Naive thymus-derived CD8-positive, alpha-beta T cell (primary cell): ENCODE measurements at places on chromosomes 4 and X. TPM values are rescaled to one million over a fixed set of nuclear protein-coding genes. Genes with fewer than 3 reads are reported as not detected.

Gene SOWAHD
- total RNA-seq: 2.0 TPM

Gene MAML3
- total RNA-seq: 4.9 TPM

Gene TLR6
- total RNA-seq: 4.0 TPM

Gene NXF2B
- not detected for total RNA-seq

- H3K36me3 ChIP-seq: no peaks in the 10 kb centered on the region
- H3K4me1 ChIP-seq: no peaks in the 10 kb centered on the region
- no peak overlapping the region for H3K27ac ChIP-seq
- DNase-seq: no peak
Observed at GRCh38 chrX:27598312-27598711, 8.2 kb downstream of the DCAF8L2 start.

DNA sequence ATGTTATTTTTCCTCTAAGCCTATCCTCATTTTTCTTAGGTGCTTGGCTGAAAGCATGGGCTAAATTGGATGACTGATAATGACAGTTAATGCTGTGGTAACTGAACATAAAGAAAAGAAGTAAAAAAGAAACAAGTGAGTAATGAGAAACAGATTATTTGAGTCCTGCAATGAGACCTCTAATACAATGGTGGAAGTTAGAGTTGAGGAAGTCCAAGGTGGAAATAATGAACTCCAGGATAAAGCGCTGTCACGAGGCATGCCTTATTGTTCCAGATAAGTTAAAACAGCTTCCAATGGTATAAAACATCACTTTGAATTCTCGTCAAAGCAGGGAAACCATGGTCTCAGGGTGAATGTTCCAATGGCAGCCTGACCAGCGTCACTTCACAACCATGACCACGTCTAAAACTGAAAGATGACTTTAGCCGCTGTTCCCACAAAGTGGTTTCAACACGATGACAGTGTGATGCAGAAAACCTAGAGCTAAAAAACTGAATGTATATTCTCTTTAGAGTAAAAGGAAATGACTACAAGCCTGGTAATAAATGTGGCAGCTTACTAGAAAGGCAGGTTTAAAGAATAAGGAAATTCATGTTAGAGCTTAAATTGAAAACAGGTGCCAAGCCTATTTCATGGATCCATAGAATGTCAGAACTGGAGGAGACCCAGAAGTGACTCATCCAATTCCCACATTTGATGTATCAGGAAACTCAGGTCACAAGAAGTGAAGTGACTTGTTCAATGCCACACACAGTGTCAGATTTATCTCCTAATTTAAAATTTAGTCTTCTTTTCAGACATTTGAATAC, 202.6 kb upstream of the GYPA start:
- no peak for DNase-seq
- no peaks in the 10 kb centered on the region for H3K4me1 ChIP-seq
- no peak overlapping the region for H3K27ac ChIP-seq
- H3K27me3 ChIP-seq: no peaks in the 10 kb centered on the region

DNA sequence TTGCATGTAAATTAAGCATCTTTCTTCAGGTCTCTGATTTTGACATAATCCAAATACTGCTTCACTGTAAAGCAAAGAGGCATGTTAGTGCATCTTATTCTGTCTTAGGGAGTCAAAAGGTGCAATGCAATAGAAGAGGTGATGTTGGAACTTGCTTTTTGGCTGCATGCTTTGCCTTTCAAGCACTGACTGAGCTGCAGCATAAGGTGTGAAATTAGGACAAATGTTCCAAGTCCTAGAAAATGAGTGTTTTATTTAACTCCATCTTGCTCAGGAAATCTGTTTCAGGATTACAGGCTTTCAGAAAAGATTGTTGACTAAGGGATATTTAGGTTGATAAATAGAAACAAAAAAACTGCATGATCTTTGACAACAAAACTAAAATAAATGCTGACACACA, 30.8 kb downstream of the NAA11 start:
- H3K36me3 ChIP-seq: no peaks in the 10 kb centered on the region
- DNase-seq: no peak
- H3K27ac ChIP-seq: no peak overlapping the region
- H3K27me3 ChIP-seq: no peaks in the 10 kb centered on the region
- no peaks in the 10 kb centered on the region for H3K4me1 ChIP-seq
- no peak overlapping the region for H3K4me3 ChIP-seq

DNA sequence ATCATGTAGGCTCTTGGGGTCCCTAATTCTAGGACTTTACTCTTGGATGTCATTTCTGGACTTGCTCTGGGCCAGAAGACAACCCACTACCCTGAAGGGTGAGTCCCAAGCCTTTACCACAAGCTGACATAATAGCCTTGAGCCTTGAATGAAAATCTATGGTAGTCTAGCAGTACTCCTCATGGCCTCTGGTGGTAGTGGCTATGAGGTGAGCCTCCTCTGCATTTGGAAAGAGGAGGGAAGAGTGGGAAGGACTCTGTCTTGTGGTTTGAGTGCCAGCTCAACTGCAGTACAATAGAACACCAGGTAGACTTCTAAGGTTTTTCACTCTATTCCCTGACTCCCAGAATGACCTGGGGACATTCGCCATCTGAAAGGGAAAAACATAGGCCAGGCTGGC, 96.5 kb downstream of the DCAF12L1 start:
- H3K4me3 ChIP-seq: no peak overlapping the region
- H3K4me1 ChIP-seq: no peaks in the 10 kb centered on the region
- H3K36me3 ChIP-seq: no peaks in the 10 kb centered on the region
- H3K27me3 ChIP-seq: no peaks in the 10 kb centered on the region
- no peak for DNase-seq

DNA sequence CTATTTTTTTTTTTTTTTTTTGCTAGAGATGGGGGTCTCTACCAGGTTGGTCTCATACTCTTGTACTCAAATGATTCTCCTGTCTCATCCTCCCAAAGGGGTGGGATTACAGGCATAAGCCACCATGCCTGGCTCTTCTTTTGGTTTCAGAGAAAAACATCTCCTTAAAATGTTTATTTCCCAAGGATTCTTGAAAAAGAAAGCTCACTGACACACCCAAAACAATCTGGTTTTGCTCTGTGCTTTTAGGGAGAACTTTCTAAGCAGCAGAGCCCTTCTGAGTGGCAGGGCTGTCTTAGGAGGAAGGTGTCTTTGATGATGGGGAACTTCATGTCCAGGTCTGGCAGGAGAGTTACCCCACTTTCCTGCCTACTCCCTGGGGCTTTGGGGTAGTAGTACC, 1.2 kb downstream of the SOD3 start:
- no peak overlapping the region for H3K4me3 ChIP-seq
- no peak for DNase-seq
- H3K27me3 ChIP-seq: peaks cover 37% of the 10 kb centered on the region
- H3K27ac ChIP-seq: no peak overlapping the region

- DNase-seq: no peak
- H3K27me3 ChIP-seq: peaks cover 9% of the 10 kb centered on the region
- H3K36me3 ChIP-seq: no peaks in the 10 kb centered on the region
- no peak within 1 kb of the TSS for H3K27ac ChIP-seq
- H3K4me1 ChIP-seq: no peaks in the 10 kb centered on the region
- H3K4me3 ChIP-seq: no peak within 1 kb of the TSS
Observed at GRCh38 chrX:80014141-80014940, at the start of gene TBX22. Gene TBX22, plus strand, starts transcription at chrX:80014753. Its CDS starts 7,517 bp downstream, at chrX:80022270.
